ENCODE measurements at places on chromosomes 6 and 20.

GRCh38 chr20:6892724-6893123, 125.2 kb downstream of the BMP2 start:
- DNase-seq = no peak

- no peak for DNase-seq
Measured at GRCh38 chr6:44564906-44565524, 177.5 kb downstream of the CDC5L start.

DNA sequence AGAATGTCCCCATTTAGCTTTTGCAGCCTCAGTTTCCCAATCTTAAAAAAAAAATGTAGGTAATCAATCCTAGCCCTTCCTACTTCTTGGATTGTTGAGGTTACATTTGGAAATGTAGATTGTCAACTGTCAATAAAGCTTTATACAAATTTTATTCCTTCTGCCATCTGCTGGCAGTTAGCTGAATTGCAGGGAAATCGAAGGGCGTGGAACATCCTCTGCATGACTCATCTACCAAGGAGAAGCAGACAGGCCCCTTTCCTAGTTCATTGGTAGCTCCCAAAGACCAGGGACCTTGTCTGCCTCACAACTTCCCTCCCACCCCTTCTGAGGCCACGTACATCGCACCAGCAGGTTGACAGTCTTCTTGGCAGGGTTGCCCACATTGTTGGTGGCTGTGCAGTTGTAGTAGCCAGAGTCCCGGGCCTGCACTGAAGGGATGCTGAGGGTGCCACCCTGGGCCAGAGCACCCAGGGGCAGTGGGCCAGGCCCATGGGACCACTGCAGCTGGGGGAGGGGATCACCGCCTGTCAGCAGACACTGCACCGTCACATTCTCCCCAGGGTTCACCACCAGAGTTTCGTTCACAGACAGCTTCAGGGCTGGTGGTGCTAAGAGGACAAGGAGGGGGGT, 43.6 kb downstream of the MDGA1 start:
- DNase-seq = no peak

DNA sequence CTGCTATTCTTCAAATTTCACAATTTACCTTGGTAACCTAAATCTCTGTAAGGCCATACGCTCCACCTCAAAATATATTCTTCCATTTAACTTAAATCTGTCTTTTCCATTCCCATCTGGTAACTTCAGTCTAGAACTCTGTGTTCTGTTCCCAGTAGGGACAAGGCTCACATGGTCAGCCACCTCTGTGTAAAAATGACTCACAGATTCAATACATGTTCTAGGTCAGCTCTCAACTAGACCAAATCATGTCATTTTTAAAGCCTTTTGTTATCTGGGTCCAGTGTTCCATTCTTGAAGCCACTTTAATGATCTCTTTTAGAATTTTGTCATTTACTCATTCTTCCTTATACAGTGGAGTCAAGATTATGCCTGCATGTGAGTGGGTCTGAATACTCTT, 315.6 kb upstream of the CITED2 start:
- no peak for DNase-seq

- no peak for DNase-seq
Measured at GRCh38 chr6:1619098-1619672, 9.5 kb downstream of the FOXC1 start.

- peak; percentile 20 for DNase-seq
Measured at GRCh38 chr6:138115201-138115600, 8.0 kb upstream of the PERP start.

- no peak for DNase-seq
Measured at GRCh38 chr20:51418137-51418529, 124.4 kb downstream of the NFATC2 start.

- no peak for DNase-seq
Measured at GRCh38 chr20:53925651-53926401, 144.6 kb downstream of the BCAS1 start.

DNA sequence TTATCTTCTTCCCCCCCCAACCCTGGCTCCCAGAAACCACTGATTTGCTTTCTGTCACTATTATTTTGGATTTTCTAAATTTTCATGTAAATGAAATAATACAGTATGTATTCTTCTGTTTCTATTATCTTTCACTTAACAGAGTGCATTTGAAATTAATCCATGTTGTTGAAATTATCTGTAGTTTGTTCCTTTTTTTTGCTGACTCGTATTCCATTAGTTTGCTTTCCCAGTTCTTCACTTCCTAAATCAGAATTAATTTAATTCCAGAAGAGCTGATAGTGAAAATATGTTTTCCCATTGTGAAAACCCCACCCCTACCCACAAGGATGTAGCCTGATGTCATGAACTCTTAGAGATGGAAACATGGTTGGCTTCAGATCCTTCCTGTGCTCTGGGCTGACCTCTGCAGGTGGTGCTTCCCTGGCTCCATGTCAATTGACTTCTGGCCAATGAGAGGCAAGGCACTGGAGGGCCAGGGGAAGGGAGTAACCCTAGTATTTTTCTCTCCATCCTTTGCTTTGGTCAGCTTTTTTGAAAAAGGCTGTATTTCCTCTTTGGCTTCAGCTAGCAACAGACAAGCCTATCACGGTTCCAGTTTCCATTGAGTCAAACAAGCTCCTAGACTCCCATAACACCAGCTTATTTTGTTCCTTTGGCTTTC, 244.4 kb upstream of the HSF2 start:
- DNase-seq = no peak

- DNase-seq = no peak
Measured at GRCh38 chr6:142947714-142948480, 2.9 kb upstream of the HIVEP2 start.

DNA sequence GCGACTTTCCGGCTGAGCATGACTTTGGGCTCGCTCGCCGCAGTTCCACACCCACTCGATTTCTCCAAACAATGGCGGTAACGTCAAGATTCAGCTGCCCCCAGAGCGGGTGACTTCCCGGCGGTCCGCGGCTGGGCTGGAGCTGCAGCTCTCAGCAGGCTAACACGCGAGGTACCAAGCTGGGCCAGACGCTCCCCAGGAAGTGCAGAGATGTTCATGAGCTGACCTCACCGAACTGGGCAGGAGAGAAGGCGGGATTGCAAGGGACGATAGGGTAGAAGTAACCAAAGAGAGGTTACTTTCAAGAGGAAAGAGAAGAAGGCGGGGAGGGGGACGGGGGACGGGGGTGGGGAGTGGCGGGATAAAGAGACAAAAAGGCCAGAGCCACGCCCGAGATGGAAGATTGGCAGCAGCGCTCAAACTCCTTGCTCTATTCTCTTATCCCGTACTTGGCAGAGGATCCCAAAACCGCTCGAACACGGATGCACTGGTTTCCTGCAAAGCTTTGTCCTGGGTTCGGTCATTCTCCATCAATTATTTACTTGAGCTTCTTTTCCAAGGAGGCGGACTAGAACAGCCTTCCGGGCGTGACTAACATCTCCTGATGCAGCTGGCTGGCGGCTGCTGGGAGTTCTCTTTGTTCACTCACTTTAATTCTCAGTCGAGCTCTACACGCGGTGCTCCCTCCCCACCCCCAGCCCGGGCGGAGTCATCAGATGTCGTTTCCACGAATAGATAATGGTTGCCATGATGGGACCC, at the start of gene MTCL3:
TSS of gene MTCL3 (minus strand) at position 626 of the 759 bp plus-strand sequence.
- DNase-seq = peak; percentile 94

- DNase-seq = no peak
Measured at GRCh38 chr6:53031281-53031680, 33.9 kb upstream of the FBXO9 start.

- no peak for DNase-seq
Measured at GRCh38 chr6:14948586-14949245, 297.2 kb upstream of the JARID2 start.
